ENCODE measurements at places on chromosomes 11 and 22.
A peak's percentile ranks its signal among the peaks of the same experiment; 100 is the strongest.

GRCh38 chr22:28788601-28789000 is 11.8 kb downstream of the XBP1 start:
- DNase-seq = no peak

DNA sequence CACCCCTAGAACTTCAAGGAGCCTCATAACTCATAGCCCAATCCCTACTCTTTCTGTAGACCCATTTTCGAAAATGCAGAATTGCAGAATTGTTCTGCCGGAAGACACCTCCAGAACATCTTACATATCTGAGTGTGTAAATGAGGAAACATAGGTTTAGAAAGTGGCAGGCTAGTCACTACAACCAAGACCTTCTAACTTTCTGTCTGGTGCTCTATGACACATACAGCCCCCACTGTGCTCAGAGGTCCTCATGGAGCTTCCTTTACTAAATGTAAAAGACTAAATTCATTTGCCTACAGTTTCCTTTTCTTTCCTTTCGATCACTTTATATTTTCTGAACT is 132.1 kb upstream of the DDI1 start:
- DNase-seq = no peak

- DNase-seq = no peak
Observed at GRCh38 chr11:46050662-46051061, 70.6 kb downstream of the PHF21A start.

DNA sequence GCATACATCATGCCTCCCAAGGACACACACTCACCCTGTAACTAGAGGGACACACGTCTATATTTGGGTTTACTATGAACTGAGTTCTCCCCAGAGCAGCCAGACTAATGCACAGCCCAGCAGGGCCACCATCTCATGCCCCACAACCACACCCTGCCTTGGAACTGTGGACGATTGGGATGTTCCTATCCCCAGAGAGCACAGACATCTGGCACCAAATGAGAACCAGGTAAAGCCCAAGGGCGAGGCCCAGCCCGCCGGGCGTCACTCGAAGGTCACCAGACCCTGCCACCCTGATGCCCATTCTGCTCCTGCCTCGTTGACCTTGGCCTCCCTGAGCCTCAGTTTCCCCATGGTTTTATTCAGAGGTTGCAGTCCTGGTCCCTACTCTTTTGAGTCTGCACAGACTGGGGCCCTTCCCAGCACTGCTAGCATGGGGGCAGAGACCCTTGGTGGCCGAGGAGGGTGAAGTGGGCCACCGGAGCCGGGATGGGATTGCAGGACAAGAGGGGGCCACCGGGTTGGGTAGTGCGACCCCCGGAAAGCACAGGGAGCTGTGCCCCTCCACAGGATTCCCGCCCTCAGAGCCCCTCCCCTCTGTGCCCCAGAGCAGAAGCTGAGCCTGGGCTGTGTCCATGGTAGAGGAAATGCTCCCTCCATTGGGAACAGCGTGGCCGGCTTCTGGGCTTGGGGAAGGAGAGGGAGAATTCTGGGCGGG is 56.8 kb downstream of the IGLL5 start:
- no peak for DNase-seq

DNA sequence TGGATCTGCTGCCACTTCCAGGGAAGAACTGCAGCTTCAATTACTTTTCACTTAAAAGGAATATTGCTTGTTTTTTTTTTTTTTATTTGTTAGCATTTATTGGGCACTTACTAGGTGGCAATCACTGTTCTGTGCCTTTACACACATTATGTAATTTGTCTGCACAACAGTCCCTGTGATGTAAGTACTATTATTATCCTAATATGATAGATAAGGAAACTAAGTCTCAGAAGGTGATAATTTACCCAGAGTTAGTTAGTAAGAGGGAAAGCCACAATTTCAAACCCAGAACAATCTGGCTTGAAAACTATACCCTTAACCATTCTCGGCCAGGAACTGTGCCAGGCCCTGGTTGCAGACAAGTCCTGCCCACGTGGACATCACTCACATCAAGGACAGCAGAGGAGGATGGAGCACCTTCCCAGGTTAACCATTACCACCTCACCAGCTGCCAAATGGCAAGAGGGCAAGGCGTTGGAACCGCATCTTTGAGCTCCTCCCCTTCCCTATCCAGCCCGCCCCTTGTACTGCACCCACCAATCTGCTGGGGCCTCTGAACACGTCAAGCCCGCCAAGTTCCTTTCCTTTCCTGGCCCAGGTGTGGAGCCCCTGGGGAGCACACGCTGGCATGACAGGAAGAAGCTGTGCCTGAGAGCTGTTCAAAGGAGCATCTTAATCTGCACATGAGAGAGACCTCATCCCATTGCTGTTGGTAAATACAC is 78.4 kb downstream of the NAV2 start:
- no peak for DNase-seq

GRCh38 chr11:64894070-64894811 is 15.8 kb upstream of the EHD1 start:
- peak; percentile 80 for DNase-seq

GRCh38 chr11:121996574-121996973 is 119.4 kb downstream of the BLID start:
- DNase-seq = no peak

DNA sequence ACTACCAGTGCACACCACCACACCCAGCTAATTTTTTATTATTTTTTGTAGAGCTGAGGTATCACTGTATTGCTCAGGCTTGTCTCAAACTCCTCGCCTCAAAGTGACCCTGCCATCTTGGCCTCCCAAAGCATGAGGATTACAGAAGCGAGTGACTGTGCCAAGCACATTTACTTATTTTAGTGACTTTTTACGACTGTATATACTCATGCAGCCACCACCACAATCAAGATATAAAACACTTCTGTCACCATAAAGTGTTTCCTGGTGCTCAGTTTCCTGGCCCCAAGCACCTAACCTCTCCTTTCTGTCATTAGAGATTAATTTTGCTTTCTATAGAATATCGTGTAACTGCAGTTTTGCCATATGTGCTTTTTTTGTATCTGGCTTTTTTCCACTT is 25.9 kb downstream of the ELP4 start:
- DNase-seq = no peak

All from ELR (cell line).